ENCODE measurements at places on chromosomes 12 and 14. TPM values are rescaled to one million over a fixed set of nuclear protein-coding genes. Genes with fewer than 3 reads are reported as not detected.
A peak's percentile ranks its signal among the peaks of the same experiment; 100 is the strongest.

The WDHD1 gene
- polyA plus RNA-seq: 7.4 TPM

The NID2 gene
- 4.5 TPM for polyA plus RNA-seq

The NEUROD4 gene
- polyA plus RNA-seq: not detected

The CCDC196 gene
- not detected for polyA plus RNA-seq

The SPTB gene
- polyA plus RNA-seq: 0.09 TPM

The TOMM20L gene
- not detected for polyA plus RNA-seq

The TBX5 gene
- polyA plus RNA-seq: not detected

- H3K4me3 ChIP-seq: no peak overlapping the region
- H3K4me1 ChIP-seq: no peaks in the 10 kb centered on the region
- peaks cover 3% of the 10 kb centered on the region for H3K36me3 ChIP-seq
Observed at GRCh38 chr12:88538250-88538649, 42.0 kb downstream of the KITLG start.

DNA sequence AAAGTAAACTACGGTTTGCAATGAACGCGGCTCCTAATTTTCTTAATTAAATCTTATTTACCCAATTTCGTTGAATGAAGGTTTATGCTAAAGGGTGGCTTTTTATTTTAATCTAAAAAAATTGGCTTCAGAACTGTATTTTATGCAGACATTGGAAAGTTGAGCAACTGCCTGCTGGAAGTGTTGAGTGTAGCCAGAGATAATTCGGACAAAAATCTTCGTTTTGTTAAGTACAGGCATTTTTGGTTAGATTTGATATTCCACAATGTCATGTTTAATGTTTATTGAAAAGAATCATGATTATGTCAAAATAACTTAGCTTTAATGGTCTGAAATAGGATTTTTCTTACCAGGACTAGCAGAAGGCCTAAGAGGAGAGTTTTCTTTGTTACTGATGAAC lies 875 bp downstream of the IRAK3 start:
- no peaks in the 10 kb centered on the region for H3K36me3 ChIP-seq
- H3K27ac ChIP-seq: no peak overlapping the region
- H3K4me3 ChIP-seq: no peak overlapping the region
- H3K4me1 ChIP-seq: no peaks in the 10 kb centered on the region
- DNase-seq: no peak

- no peak for DNase-seq
- no peak overlapping the region for H3K4me3 ChIP-seq
- no peak overlapping the region for H3K27ac ChIP-seq
- no peaks in the 10 kb centered on the region for H3K27me3 ChIP-seq
Observed at GRCh38 chr12:124452576-124453331, 114.7 kb downstream of the NCOR2 start.

DNA sequence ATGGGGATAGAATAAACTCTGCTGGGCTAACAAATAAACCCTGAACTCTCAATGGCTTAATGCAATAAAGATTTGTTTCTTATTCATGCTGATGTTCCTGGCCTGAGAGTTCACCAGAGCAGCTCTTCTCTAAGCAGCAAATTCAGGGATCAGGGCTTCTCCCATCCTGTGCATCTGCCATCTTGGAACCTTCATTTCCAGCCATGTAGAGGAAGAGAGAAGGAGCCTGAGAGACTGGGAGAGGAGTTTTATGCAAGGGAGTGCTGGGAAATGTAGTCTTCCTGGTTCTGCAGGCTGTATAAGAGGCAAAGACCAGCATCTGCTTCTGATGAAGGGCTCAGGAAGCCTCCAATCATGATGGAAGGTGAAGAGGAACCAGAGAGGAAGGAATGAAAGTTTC lies 20.6 kb upstream of the APOLD1 start:
- H3K27me3 ChIP-seq: no peaks in the 10 kb centered on the region
- H3K4me3 ChIP-seq: no peak overlapping the region
- no peaks in the 10 kb centered on the region for H3K4me1 ChIP-seq
- no peaks in the 10 kb centered on the region for H3K36me3 ChIP-seq

DNA sequence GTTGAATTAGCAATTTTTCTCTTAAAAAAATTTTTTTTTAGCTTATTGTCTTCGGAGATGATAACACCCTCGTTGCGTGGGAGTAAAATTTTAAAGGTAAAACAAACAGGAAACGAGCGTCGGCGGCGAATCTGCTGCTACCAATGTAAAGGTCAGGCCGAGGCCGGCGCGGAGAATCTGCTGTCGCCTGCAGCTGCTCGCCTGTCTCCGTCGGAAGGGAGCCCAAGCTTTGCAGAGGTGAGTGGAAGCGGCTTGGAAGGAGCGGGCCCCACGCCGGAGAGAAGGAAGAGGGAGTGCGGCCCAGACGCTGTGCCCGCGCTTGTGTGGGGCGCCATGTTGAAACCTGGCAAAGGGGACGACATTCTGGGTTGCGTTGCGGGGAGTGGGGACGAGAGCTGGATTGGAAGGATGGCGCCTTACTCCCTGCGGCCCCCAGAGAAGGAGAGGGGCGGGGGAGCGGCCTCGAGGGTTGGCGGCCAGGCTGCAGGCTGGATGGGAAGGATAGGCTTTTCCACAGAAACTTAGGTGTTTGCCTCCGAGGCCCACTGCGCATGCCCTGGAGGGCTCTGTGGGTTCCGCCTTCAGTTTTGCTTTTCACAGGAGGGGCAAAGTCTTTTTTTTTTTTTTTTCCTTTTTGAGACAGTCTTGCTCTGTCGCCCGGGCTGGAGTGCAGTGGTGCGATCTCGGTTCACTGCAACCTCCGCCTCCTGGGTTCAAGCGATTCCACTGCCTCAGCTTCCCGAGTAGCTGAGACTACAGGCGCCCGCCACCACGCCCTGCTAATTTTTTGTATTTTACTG lies at the start of gene SNRNP35:
Gene SNRNP35 (plus strand): TSS at position 160 of the 800 bp plus-strand sequence. CDS start 7,402 bp downstream, outside the sequence.
- peak; percentile 26 for DNase-seq
- H3K27ac ChIP-seq: peak within 1 kb of the TSS; percentile 95
- peaks cover 2% of the 10 kb centered on the region for H3K36me3 ChIP-seq
- H3K4me1 ChIP-seq: peaks cover 3% of the 10 kb centered on the region
- no peaks in the 10 kb centered on the region for H3K27me3 ChIP-seq

DNA sequence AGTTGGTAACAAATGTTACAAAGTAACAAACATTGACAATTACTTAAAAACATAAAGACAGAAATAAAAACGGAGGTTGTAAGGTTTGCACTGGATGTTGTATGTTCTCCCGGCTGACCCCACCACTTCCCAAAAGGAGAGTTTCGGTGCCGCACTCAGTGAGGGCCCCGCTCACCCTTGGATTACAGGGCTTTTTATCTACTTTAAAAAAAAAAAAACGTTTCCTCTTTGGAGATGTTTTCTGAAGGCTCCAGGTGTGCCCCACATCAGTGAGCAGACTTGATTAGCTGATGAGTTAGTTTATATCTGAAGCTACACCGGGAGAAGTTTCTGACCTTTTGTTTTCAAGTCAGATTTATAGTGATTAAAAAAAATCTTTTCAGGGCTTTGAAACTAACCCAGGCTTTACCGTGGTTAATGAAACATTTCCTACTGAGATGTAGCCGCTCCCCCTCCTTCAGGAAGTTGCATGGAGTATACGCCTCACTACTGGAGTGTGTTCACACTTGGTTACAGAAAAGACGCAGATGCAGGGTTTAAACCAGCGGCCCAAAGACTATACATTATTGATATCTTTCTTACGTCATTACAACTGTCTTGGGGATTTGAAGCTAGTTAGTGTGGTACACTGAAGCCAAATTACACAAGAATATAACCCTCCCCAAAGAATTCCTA lies 38.0 kb upstream of the BCL7A start:
- H3K27me3 ChIP-seq: no peaks in the 10 kb centered on the region
- no peak overlapping the region for H3K4me3 ChIP-seq
- no peak for DNase-seq

DNA sequence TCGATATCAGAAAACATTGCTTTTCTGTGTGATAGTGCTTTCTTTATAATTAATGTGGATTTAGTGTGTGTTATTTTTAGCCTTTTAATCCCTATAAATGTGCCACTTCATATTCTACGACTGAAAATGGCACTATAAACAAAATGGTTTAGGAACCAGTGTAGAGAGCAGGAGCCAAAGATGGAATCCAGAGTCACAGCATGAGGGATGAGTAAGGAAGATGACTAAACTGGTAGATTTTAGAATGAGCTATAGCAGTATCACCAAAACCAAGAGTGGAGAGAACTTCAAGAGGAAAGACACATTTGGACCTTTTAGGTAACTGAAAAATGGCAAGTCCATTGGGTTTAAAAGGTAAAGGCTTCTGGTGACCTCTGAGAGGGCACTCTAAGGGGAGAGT lies 887.2 kb downstream of the NRXN3 start:
- no peak for DNase-seq
- no peak overlapping the region for H3K4me3 ChIP-seq
- H3K27ac ChIP-seq: no peak overlapping the region
- H3K36me3 ChIP-seq: no peaks in the 10 kb centered on the region
- H3K27me3 ChIP-seq: no peaks in the 10 kb centered on the region

GRCh38 chr12:1318327-1319031 lies 275.9 kb downstream of the FBXL14 start:
- no peaks in the 10 kb centered on the region for H3K36me3 ChIP-seq
- peak overlapping the region; percentile 29 for H3K27ac ChIP-seq
- no peak for DNase-seq
- no peak overlapping the region for H3K4me3 ChIP-seq
- peaks cover 25% of the 10 kb centered on the region for H3K4me1 ChIP-seq
- H3K27me3 ChIP-seq: no peaks in the 10 kb centered on the region

- H3K4me1 ChIP-seq: no peaks in the 10 kb centered on the region
- no peaks in the 10 kb centered on the region for H3K27me3 ChIP-seq
- H3K36me3 ChIP-seq: peaks cover 22% of the 10 kb centered on the region
Observed at GRCh38 chr12:112031472-112031871, 18.2 kb downstream of the ERP29 start.

GRCh38 chr12:101599311-101599710 lies 4.5 kb downstream of the MYBPC1 start:
- no peak overlapping the region for H3K27ac ChIP-seq
- H3K4me1 ChIP-seq: no peaks in the 10 kb centered on the region
- no peaks in the 10 kb centered on the region for H3K27me3 ChIP-seq
- DNase-seq: no peak
- no peaks in the 10 kb centered on the region for H3K36me3 ChIP-seq

DNA sequence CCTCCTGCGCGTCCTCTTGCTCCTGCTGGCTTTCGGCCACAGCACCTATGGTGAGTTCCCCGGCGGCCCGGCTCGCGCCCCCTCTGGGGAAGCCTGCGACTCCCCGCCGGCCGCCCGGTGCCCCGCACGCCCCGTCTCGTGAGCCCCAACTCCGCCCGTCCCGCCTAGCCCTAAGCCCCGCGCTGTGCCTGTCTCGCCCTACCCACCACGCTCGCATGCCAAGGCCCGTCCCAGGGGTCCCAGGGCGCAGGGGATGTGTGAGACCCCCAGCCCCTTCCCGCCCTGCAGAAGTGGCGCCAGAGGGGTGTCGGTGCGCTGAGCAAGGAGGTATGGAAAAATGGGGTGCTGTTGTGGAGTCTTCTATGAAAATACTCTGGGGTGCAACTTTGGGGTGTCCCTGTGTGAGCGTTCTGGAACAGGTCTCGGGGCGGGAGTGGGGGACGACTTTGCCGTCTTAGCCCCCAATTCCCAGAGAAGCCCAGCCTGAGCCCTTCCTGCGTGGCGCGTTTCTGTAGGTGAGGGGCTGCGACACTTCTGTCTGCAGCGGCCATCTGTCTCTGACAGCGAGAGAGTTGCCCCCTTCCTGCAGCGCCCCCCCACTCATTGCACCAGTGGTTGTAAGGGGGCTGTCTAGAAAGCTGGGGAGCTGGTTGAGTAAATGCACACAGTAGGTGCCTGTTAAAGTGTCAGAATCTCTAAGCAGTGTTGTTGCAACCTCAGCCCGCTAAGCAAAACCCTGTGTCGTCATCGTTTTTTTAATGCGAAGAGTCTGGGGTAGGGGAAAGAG lies 587 bp downstream of the DLK1 start:
- no peak overlapping the region for H3K27ac ChIP-seq
- no peaks in the 10 kb centered on the region for H3K4me1 ChIP-seq
- DNase-seq: no peak

DNA sequence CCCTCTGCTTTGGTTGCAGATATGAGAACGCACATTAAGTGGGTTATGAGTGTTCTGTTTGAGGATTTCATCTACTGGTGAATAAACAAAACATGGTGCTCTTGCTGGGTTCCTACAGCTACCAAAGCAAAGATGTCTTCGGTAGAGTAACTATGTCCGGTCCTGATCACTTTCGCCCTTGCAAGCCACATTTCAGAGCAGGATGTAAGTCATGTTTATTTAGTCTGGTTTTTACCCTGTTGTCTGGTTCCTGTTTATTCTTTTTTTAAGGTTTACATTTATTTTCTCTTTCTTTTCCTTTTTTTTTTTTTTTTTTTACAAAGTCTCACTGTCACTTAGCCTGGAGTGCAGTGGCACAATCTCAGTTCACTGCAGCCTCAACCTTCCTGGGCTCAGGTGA lies 99.2 kb downstream of the VEZT start:
- no peaks in the 10 kb centered on the region for H3K36me3 ChIP-seq
- H3K4me1 ChIP-seq: peaks cover 4% of the 10 kb centered on the region
- no peak overlapping the region for H3K4me3 ChIP-seq
- DNase-seq: no peak
- H3K27me3 ChIP-seq: no peaks in the 10 kb centered on the region

GRCh38 chr12:21337959-21338744 lies 3.4 kb upstream of the SLCO1A2 start:
- H3K4me3 ChIP-seq: no peak overlapping the region
- H3K36me3 ChIP-seq: no peaks in the 10 kb centered on the region
- no peak overlapping the region for H3K27ac ChIP-seq
- H3K27me3 ChIP-seq: no peaks in the 10 kb centered on the region
- DNase-seq: no peak

DNA sequence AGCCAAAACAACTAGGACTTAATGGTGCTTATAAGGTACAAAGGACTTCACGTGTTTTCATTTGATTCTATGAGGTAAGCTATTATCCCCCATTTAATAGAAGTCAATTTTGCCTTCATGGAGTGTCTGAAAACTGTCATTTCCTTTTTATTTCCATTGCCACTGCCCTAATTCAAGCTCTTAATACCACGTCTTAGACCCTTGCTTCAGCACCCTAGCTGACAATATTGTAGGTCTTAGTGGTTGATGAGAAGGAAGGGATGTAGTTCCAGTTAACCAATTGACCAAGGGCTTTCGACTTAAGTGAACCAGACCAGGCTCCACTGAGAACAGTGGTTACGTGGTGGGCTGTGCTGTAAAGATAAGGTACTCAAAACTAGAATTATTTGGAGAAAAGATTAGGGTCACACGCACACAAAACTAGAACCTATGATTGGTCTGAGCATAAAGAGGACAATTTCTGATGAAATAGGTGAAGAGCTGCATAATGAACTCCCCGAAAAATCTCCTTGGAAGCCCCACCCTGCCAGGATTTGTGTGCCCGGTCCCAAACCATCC lies 9.6 kb upstream of the ASIC1 start:
- no peak overlapping the region for H3K4me3 ChIP-seq
- no peaks in the 10 kb centered on the region for H3K4me1 ChIP-seq
- no peak for DNase-seq
